ENCODE measurements at places on chromosomes 6 and 20.

DNA sequence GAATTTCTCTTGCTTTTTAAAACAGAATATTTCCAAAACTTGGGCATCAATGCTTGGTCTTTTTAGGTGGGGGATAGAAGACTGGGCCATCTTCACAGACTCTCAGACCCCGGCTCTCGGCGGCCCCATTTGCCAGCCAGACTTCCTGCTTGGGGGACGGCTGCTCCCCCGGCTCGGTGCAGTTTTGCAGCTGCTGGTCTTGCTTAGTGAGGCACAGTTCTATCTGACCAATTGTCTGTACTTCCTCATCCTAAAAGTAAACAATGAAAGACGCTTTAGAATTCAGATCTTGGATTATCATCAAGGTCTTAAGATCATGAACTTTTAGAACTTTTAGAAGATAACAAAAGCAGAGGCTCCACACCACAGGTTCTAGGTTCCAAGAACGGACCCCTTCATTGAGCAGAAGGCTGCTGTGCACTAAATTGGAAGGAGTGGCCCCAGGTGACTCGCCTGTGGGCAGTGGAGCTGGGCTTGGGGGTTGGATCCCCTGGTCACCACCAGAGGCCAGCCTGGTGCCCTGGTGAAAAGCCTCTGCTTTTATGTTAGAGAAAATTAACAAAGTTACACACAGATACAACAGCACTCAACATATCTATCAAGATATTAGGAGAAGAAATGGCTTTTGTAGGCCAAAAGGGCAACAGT lies 26.7 kb downstream of the RNASET2 start:
- no peak for DNase-seq

DNA sequence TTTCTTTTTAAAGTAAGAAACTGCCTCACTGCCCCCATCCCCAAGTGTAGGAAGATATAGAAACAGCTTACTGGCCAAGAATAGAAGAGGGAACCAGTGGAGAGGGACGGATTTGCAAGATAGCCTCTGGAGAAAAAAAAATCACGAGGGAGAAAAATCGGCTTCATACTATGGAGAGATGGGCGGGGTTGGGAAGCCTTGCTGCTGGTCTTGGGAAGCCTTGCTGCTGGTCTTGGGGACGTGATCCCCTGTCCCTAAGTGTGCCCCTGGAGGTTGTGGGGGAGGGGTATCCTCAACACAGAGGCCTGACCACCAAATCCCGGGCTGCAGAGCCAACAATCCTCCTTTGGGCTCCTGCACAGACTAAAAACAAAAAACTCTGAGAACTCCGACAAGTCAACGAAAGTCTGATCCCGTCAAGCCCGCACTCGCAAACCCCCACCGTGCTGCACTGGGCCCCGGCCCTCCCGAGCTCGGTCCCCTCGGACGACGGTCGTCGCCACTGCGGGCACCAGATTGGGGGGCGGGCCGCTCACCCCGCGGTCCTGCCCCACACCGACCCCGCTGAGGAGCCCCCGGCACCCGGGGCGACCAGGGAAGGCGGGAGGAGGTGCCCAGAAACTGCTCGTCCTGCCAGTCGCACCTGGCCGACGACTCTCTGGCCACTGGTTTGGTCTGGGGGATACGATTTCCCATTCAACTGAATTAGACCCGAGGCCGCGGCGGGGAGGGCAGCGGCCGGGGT lies 750 bp downstream of the MAP7 start:
- no peak for DNase-seq

DNA sequence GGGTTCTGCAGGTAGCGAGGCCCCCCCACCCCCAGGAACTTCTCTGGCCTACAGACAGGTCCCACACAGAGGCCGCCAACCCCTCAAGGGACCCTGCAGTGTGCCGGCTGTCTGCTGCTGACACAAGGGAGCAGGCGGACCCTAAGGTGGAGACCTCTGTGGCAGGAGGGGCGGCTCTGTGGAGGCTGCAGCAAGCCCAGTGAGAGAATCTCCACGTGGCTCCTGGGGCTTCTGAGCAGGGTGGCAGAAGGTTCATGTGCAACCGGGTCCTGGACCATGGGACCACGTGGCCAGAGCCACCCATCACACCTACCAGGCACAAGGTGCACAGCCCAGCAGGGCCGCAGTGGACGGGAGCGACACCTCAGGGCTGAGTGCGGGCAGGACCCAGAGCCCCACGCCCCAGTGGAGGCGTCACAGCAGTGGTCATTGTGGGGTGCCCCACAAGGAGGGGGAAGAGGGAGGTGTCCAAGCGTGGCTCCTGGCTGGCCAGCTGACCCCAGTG lies 4.3 kb downstream of the ARFRP1 start:
- DNase-seq: no peak

GRCh38 chr6:138576313-138576712 lies 77.0 kb upstream of the NHSL1 start:
- DNase-seq: no peak

DNA sequence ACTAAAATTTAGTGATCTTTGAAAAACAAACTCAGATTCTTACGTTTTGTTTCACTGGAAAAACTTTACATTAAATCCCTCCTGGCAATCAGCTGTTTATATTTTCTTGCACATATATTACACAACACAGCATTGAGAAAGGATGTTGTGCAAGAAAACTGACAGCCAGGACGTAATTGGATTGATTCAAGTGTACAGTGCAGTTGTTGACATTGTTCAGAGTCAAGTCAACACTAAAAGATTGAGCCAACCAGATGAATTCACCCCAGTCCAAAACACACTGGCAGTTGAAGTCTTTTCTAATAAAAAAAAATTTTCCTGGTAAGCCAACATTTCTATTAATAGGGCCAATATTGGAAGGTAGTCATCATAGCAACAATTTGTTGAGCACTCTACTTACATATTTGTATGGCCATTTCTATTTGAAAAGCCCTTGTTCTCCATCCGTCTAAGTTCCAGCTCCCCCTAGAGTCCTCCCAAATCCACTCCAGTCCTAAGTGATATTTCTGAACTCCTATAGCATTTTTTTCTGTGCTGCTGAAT lies 20.9 kb upstream of the VNN1 start:
- DNase-seq: no peak

DNA sequence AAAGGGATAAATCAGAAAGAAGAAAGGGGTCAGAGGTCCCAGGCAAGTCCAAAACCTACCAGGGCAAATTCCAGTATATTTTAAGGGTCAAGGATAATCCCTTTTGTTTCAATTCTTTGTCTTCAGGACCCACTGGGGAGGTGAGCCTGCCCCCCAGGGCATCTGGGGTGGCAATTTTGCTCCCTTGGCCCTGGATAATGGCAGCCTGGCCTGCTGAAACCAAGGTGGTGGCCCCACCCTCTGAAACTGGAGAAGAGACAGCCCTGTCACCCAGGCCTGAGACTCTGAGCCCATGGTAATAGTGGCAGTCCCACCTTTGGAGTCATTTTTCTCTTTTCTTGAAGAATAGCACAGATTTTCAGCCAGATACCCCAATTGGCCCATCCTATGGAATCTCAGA lies 118.1 kb downstream of the C6orf58 start:
- DNase-seq: no peak

DNA sequence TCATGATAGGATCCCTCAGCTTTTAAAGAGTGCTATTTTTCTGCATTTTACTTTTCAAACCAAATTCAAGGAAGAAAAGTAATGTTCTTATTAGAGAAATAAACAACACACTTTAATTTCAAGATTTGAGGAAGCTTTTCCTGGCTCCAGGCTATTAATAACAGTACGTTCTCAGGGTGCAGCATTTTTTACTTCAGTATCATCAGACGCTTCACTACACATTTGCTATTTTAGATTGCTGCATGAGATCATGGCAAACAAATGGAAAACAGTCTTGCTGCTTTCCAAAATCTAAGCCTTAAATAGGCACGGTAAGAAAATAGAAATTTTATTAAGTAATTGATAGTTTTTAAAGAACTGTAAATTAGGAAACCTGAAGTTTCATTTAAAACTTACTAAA lies 253.6 kb upstream of the EXOC2 start:
- no peak for DNase-seq

- no peak for DNase-seq
Observed at GRCh38 chr6:133085896-133086295, 155.3 kb upstream of the EYA4 start.

GRCh38 chr6:43708860-43709653 lies 21.5 kb upstream of the MRPS18A start:
- no peak for DNase-seq

GRCh38 chr6:89311853-89312531 lies 3.1 kb downstream of the GABRR2 start:
- DNase-seq: no peak
